Keratinocyte (primary cell): ENCODE measurements at places on chromosomes 3 and 15.
A peak's percentile ranks its signal among the peaks of the same experiment; 100 is the strongest.

- peak; percentile 41 for DNase-seq
Measured at GRCh38 chr15:98779463-98780071, 131.2 kb downstream of the IGF1R start.

DNA sequence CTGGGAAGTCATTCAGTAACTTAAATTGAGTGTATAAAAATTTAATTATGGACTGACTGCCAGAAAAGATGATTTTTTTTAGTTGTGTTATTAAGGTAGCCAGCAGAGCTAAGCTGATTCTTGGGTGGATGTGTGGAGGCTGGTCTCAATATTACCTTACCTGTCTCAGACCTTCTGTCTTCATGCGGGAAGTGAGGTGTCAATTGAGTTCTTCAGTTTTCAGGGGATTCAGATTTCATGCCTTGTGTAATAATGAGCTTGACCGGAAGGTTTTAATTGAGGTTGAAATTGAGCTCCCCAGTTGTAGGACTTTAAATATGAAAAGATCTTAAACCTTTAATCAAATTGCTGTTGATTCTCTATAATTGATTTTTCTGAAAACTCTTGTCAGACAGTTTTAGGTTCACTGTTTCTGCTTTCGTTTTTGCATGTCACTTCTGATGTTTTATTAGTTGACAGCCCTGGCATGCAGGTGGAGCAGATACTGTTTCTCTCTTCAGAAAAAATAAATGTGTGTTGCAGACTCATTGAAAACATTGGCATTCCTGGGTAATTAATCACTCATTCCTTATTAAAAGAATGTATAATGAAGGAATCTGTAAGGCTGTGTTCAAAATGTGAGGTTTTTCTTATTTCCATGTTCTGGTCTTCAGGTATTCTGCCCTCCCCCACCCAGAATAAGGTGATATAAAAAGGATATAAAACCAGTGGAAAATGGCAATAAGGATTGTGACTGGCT is 54.5 kb downstream of the PSMD6 start:
- no peak for DNase-seq

- DNase-seq: no peak
Measured at GRCh38 chr3:87069971-87070370, 79.0 kb upstream of the VGLL3 start.

GRCh38 chr15:100940767-100941379 is 21.7 kb downstream of the LRRK1 start:
- DNase-seq: no peak

DNA sequence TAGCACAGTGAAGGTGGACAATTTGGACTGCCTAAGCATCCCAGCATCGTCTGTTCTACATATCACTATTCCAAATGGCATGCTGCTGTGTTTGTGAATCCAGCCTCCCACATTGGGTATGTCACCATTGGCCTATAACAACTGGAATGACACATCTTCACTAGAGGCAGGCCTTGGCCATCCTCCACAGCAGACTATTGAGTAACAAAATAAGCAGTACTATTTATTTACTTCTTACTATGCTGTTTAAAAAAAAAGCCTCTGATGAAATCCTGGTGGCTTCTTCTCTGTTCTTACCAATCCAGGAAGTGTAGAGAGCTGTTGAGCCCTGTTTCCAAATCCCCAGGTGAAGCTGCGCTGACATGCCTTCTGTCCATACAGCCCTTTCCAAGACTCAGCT is 30.6 kb upstream of the CERS3 start:
- no peak for DNase-seq

- no peak for DNase-seq
Measured at GRCh38 chr15:90460142-90460824, 69.4 kb upstream of the CRTC3 start.

- no peak for DNase-seq
Measured at GRCh38 chr3:67655364-67656121, 1.1 kb upstream of the SUCLG2 start.
